Breast epithelium (tissue), 4 donors: ENCODE measurements at places on chromosomes 1 and 21. TPM values are rescaled to one million over a fixed set of nuclear protein-coding genes. Genes with fewer than 3 reads are reported as not detected.

Gene CHD5
- under 0.01 TPM for total RNA-seq

- H3K4me3 ChIP-seq: peak overlapping the region; percentile 83
- peak; percentile 88 for DNase-seq
- no peaks in the 10 kb centered on the region for H3K36me3 ChIP-seq
- no peaks in the 10 kb centered on the region for H3K4me1 ChIP-seq
- no peaks in the 10 kb centered on the region for H3K27me3 ChIP-seq
- peak overlapping the region; percentile 100 for H3K27ac ChIP-seq
These were observed 13.8 kb upstream of the BOLA1 start for GRCh38 chr1:149885339-149886120.

- DNase-seq: no peak
- no peaks in the 10 kb centered on the region for H3K4me1 ChIP-seq
- H3K27me3 ChIP-seq: no peaks in the 10 kb centered on the region
- no peaks in the 10 kb centered on the region for H3K36me3 ChIP-seq
- H3K27ac ChIP-seq: no peak overlapping the region
- no peak overlapping the region for H3K4me3 ChIP-seq
These were observed 727.6 kb upstream of the CHRM3 start for GRCh38 chr1:238658763-238659162.

Gene CYYR1
- 14.3 TPM for total RNA-seq

- no peak overlapping the region for H3K4me3 ChIP-seq
- H3K27ac ChIP-seq: no peak overlapping the region
- no peaks in the 10 kb centered on the region for H3K27me3 ChIP-seq
- H3K36me3 ChIP-seq: no peaks in the 10 kb centered on the region
- no peaks in the 10 kb centered on the region for H3K4me1 ChIP-seq
These were observed 67.9 kb upstream of the APOBEC4 start for GRCh38 chr1:183721041-183721440.

GRCh38 chr1:244674446-244674845 is 21.5 kb downstream of the DESI2 start:
- H3K27me3 ChIP-seq: no peaks in the 10 kb centered on the region
- H3K4me1 ChIP-seq: no peaks in the 10 kb centered on the region
- no peak overlapping the region for H3K4me3 ChIP-seq
- no peak overlapping the region for H3K27ac ChIP-seq
- H3K36me3 ChIP-seq: no peaks in the 10 kb centered on the region

- peak overlapping the region; percentile 86 for H3K27ac ChIP-seq
- peaks cover 18% of the 10 kb centered on the region for H3K36me3 ChIP-seq
- H3K27me3 ChIP-seq: no peaks in the 10 kb centered on the region
- no peak for DNase-seq
These were observed 11.6 kb downstream of the ARHGEF2 start for GRCh38 chr1:155966750-155967149.

DNA sequence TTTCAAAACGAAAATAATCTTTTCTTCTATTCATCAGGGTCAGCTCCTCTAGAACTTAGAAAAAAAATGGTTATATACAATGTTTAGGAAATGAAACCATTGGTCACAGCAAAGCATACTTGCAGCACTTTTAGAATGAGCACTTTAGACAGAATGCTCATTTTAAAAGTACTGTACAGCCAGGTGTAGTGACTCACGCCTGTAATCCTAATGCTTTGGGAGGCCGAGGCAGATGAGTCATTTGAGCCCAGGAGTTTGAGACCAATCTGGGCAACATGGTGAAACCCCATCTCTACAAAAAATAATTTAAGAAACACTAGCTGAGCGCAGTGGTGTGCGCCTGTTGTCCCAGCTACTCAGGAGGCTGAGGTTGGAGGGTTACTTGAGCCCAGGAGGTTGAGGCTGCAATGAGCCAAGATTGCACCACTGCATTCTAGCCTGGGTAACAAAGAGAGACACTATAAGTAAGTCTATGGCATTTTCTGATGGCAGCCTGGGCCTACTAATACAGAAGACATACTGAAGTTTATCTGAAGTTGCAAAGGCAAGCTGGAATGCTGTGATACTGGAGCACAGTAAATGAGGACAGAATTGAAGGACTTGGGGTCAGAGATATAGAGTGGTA is 48.9 kb upstream of the ZNF326 start:
- H3K4me1 ChIP-seq: no peaks in the 10 kb centered on the region
- no peak overlapping the region for H3K27ac ChIP-seq
- H3K36me3 ChIP-seq: no peaks in the 10 kb centered on the region
- H3K27me3 ChIP-seq: no peaks in the 10 kb centered on the region
- H3K4me3 ChIP-seq: no peak overlapping the region

Gene CFH
- total RNA-seq: 59.7 TPM

- no peaks in the 10 kb centered on the region for H3K36me3 ChIP-seq
- H3K4me3 ChIP-seq: peak overlapping the region; percentile 87
- H3K27me3 ChIP-seq: no peaks in the 10 kb centered on the region
- peak; percentile 92 for DNase-seq
- peak overlapping the region; percentile 100 for H3K27ac ChIP-seq
These were observed 549 bp downstream of the THBS3 start for GRCh38 chr1:155206891-155207805.
